ENCODE measurements at places on chromosomes 7 and 10.
A peak's percentile ranks its signal among the peaks of the same experiment; 100 is the strongest.

DNA sequence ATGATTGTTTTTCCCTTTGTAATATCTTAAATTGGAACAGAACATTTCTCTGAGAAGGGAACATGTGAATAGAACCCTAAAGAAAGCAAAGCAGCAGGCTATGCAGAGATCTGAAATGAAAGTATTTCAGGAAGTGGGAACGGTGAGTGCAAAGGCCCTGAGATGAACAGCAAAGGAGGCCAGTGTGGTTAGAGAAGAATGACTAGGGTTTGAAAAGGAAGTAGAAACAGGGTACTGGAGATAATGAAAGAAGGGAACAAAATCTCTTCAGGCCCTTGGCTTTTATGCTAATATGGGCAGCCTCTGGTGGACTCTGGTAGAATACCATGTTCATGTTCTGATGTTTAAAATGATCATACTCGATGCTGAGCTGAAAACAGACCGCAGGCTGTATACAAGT, 22.2 kb downstream of the ARHGAP21 start:
- no peak for DNase-seq

GRCh38 chr7:11430112-11430511, 401.9 kb downstream of the THSD7A start:
- DNase-seq = no peak

- DNase-seq = no peak
Measured at GRCh38 chr7:114722562-114722961, 199.3 kb upstream of the MDFIC start.

DNA sequence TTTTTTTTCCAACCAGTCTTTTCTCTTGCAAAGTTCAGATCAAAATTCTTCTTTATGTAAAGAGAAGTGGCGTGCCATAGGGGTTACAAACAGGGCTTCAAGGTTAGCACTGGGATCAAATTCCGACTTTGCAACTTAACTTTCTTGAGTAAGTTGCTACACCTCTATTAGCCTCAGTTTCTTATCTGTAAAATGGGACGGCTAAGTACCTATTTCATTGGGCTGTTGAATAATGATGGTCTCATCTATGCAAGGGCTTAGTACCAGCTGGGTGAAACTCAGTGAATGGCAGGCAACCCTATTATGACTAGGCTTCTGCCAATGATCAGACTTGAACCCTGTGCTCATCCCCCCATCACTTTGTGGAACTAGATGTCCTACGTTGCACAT, 33.9 kb downstream of the ITPRIP start:
- DNase-seq = no peak

DNA sequence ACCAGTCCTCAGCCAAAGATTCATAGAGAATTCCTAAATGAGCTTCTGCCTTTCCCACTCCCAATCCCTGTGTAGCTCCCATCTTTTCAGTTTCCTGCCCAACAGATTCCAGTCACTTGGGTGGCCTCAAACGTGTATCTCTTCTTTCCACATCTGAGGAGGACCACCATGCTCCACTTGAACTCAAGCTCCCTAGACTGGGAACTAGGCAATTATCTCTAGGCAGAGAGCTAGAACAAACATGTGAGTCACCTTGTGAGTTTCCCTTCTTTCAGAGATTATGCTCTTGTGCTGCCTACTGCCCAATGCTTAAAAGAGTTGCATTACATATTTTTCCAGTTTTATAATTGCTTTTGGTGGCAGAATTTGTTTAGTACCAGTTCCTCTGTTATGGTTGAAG, 178.0 kb downstream of the MDFIC start:
- no peak for DNase-seq

GRCh38 chr10:101704331-101704730, 9.4 kb upstream of the FBXW4 start:
- no peak for DNase-seq

GRCh38 chr10:124200011-124200410, 106.6 kb upstream of the CHST15 start:
- DNase-seq = no peak

DNA sequence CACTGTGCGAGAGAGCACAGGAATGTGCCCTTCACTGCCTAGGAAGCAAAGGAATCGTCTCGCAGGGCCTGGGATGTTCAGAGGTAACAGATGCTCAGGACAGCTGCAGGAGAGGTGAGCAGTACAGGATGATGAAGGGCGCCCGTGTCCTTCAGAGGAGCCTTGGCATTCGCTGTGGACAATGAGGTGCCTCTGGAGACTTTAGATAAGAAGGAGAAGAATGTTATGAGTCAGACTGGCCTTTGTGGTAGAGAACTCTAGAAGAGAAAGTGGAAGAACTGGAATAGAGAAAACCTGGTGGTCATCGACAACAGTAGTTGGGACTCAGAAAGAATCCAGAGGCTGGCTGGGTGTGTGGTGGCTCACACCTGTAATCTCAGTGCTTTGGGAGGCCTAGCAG, 64.4 kb upstream of the LEP start:
- DNase-seq = no peak

DNA sequence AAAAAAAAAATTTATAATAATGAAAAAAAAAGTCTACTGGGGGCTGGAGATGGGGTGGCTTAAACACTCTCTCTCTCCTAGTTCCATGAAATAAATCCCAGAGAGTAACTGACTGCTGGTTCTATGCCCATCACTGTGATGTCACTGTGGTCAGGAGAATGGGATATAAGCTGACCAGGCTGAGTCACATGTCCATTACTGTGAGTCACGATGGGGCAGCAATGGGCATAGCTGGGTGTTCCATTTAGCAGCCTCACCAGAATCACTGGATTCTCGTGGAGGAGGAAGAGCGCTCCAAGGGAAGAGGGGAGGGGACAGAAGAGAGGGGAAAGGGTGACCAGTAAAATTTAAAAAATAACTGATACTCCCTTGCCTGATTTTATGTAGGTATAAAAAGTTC, 37.1 kb downstream of the MASTL start:
- no peak for DNase-seq

DNA sequence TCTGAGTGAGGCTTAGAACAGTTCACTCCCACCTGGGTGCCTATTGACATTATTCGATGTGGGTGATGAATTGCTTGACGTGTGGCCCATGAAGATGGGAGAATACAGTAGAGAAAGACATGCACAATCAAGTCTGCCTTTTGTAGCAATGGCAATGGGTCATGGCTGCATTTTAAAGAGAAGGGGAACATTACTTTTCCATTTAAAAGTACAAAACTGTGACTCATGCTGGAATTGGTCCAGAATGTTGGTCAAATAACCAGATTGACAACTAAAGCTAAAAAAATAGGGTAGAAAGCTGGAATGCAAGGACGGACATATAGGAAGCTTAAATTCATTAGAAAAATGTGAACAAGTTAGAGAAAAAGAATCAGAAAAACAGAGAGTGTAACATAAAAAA, 104.1 kb upstream of the SLC25A13 start:
- no peak for DNase-seq

GRCh38 chr7:2299131-2299829, 15.0 kb downstream of the SNX8 start:
- DNase-seq = no peak

- peak; percentile 83 for DNase-seq
Measured at GRCh38 chr7:152462995-152463708, 27.3 kb upstream of the KMT2C start.

DNA sequence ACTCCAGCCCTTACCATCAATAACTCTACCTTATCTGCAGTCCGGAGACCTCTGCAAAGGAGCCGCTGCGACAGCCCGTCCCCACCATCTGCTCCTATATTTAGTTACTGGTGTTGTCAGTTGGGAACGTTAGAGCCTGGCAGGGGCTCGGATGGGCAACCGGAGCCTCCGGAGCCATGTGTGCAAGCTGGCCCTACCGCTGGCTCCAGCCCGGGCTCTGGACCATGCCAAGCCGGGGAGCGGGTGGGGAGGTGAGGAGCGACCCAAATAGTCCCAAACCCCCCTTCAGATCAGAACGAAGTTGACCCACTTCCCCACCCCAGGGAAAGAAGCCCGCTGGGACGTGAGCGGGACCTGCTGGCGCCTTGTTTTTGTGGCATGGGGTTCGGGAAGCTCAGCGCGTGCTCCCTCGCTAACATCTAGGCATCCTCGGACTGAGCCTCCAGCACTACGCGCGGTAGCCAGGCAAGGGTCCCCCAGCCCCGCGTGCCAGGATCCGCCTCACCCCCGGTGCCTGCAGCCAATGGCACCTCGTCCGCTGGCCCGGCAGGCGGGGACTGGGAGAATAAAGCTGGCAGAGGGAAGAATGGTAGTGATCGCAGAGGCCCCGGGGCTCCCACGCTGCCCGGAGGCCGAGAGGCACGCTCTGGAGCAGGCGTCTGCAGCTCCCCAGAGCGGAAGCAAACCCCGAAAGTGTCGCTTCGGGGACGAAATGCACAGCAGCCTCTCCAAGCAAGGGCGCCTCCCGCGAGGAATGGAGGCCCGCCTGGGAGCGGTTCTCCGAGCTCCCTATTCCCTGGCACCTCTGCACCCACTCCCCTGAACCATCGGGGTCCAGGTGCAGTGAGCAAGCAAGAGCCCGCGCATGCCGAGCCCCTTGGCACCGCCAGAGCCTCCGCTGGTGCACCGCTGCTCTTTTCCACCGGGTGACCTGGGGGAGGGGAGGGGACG, 679 bp downstream of the LRRC20 start:
- peak; percentile 36 for DNase-seq

- DNase-seq = no peak
Measured at GRCh38 chr10:4426866-4427265, 399.1 kb upstream of the AKR1E2 start.

DNA sequence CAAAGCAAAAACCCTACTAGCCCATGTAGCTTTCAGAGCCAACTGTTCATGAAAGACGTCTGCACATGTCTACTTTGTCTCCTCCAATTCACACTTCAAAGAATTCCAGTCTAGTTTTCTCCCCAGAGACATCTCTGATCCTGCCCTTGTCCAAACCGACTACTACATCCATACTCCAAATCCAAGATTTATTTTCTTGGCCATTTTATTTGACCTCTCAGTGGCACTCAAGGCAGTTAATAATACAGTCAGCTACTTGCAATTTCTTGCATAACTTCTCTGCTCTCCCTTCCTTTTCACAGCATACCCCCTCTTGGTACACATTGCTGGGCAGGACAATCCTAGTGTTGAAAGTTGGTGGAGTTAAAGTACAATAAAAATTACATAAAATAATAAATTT, 170.9 kb upstream of the INHBA start:
- no peak for DNase-seq

GRCh38 chr10:28910956-28911355, 233.6 kb downstream of the BAMBI start:
- no peak for DNase-seq

DNA sequence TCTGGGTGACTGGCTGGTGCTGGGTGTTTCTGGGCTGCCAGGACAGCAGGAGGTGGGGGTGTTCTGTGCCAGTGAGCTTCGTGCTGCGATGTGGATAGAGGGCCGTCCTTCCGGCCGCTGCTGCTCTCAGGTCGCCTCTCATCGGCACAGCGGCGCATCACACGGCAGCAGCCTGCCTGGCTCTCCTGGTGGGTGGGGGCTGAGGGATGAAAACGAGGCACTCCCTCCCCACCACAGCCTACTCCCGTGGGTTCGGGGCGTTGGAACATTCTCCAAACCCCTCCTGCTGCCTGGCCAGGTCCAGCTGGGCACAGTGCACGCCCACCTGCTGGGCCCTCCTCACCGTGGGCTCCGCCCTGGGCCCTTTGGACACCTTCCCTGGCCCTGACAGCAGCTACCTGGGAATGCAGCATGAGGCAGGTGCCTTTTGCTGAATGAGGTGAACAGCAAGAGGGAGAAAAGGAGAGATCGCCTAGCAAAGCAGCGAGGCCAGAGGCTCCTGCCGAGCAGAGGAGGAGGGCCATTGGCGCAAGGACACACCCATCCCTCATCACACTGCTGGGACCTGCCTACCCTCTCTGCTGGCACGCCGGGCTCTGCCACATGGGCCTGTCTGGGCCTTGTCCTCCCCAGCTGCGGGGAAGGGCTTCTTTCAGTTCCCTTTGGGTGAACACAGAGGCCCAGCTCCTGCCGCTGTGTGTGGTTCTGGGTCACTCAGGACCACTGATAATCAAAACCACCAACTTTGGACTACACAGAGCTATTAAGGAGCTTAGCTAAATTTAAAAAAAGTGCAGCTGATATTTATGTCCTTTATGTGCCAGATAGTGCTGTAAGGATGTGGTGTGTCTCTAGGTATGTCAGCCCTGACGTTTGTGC, 33.4 kb downstream of the INPP5A start:
- peak; percentile 37 for DNase-seq

GRCh38 chr7:41351091-41351490, 351.8 kb downstream of the INHBA start:
- DNase-seq = no peak

DNA sequence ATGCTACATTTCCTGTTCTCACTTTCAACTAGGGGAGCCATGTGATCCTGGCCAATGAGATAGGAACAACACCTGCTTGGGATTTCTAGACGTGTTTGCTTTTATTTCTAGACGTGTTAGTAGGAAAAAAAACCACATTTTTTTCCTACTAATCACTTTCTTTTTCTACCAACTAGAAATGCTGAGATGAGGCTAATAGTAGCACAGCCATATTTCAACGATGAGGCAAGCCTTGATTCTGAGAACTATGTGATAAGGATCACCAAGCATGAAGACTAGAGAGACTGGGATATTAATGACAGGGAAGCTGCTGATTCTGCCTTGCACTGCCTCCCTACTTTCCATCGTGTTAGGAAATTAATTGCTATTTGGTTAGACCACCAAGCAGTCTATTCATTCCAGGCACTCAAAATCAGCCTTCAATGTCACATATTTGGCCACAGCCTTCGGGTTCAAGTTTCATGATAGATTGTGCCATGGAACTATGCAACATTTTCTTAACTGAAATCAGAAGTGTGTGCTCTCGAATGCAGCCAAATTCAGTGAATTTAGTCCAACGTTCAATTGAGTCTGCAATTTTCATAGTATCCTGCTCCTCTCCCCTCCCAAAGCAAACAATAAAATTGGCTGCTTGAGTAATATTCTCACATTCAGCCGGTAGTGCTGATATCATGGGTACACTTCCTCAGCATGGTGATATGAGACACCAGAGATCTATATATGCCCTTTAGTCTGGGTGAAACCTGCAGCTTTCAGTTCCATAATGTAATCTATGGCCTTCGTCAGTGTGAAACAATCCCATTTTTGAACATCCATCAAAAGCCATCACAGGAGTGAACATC, 98.1 kb downstream of the GPR37 start:
- DNase-seq = no peak

- DNase-seq = no peak
Measured at GRCh38 chr10:100489396-100489795, 26.6 kb downstream of the WNT8B start.

DNA sequence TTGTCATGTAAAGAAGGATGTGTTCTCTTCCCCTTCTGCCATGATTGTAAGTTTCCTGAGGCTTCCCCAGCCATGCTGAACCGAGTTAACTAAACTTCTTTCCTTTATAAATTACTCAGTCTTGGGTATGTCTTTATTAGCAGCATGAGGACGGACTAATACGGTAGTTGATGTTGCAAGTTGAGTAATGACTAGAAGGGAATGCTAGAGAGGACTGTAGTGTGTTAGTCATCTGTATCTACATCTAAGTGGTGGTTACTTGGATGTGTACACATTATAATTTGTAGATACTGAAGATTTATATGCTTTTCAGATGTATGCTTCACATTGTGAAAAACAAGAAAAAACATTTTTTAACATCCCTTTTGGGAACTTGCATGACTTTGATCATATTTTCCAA, 244.6 kb downstream of the POLR1F start:
- no peak for DNase-seq

Measured in NCI-H526 treated with DMSO at 0.1 percent for 48 hours (cell line).